Fibroblast of lung (primary cell): ENCODE measurements at places on chromosomes 11 and 22.

DNA sequence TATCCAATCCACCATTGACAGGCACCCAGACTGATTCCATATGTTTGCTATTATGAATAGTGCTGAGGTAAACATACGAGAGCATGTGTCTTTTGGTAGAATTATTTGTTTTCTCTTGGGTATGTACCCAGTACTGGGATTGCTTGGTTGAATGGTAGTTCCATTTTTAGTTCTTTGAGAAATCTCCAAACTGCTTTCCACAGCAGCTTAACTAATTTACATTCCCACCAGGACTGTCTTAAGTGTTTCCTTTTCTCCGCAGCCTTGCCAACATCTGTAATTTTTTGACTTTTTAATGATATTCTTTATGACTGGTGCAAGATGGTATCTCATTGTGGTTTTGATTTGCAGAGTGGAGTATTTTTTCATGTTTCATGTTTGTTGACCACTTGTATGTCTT is 8.3 kb downstream of the FDX1 start:
- no peak for DNase-seq

- no peak for DNase-seq
Measured at GRCh38 chr22:33405194-33405593, 347.0 kb upstream of the SYN3 start.

DNA sequence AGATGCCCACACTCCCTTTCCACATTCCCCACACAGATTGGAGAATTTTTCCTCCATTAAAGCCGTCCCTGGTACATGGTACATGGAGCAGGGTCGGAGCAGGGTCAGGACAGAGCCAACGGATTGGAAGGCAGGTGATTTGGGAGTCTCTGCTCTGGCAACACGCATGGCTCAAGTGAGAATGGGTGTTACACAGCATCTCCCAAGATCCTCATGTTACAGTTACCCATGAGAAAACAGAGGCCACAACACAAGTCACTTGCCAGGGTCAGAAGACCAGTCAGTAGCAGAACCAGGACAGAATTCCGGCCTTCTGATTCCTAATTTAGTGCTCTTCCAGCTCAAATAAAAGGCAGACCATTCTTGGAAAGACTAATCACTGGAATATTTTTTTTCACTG is 7.7 kb upstream of the F2 start:
- peak; percentile 38 for DNase-seq

GRCh38 chr11:33622186-33622585 is 78.4 kb downstream of the C11orf91 start:
- peak; percentile 90 for DNase-seq

DNA sequence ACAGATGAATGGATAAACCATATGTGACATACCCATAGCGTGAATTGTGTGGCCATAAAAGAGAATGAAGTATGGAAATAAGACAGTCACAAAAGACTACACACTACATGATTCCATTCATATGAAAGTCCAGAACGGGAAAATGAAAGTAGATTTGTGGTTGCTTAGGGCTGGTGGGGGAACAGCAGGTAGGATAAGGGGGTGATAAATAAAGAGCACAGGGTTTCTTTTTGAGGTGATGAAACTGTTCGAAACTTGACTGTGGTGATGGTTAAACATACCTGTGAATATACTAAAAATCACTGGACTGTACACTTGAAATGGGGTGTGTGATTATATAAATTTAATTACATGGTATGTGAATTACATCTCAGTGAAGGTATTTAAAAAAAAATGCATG is 16.9 kb downstream of the TMEM123 start:
- DNase-seq: no peak
